ENCODE measurements at places on chromosomes 16 and 17. TPM values are rescaled to one million over a fixed set of nuclear protein-coding genes. Genes with fewer than 3 reads are reported as not detected.

- DNase-seq, result no peak
These were observed 33.3 kb downstream of the BAHCC1 start for GRCh38 chr17:81428516-81428915.

- DNase-seq, result no peak
These were observed 138.3 kb upstream of the HSBP1 start for GRCh38 chr16:83669456-83669855.

DNA sequence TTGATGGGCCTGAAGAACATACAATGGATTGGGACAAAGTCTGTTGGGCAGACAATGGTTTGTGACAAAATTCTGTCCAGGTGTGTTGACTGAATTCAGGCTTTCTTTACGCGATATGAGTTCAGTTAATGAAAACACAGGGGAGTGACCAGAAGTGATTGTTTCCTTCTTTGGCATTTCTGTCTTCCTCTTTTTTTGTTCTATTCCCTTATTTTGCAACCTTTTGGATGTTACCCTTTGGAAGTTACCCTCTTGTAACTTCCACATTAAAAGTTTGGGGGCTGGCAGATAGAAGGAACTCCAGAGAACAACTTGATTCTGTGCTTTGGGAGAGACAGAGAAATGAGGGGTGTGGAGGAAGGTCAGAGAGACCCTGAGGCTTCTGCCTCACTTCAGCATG is 126.7 kb downstream of the PITPNC1 start:
- no peak for DNase-seq

DNA sequence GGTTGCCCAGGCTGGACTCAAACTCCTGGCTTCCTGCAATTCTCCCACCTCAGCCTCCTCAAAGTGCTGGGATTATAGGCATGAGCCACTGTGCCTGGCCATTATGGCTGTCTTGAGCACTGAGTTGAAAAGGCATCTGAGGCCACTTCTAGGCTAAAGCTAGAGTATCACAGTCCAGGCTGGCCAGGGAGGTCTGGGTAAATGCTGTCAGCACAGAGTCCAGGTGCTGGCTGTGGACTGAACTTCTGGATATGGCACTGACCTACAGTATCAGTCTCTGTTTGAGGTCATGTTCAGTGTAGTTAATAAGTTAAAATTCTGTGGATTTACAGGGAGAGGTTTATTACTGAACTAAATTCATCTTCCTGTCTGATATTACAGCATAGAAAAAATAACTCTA is 222.5 kb upstream of the TOM1L1 start:
- DNase-seq, result no peak

DNA sequence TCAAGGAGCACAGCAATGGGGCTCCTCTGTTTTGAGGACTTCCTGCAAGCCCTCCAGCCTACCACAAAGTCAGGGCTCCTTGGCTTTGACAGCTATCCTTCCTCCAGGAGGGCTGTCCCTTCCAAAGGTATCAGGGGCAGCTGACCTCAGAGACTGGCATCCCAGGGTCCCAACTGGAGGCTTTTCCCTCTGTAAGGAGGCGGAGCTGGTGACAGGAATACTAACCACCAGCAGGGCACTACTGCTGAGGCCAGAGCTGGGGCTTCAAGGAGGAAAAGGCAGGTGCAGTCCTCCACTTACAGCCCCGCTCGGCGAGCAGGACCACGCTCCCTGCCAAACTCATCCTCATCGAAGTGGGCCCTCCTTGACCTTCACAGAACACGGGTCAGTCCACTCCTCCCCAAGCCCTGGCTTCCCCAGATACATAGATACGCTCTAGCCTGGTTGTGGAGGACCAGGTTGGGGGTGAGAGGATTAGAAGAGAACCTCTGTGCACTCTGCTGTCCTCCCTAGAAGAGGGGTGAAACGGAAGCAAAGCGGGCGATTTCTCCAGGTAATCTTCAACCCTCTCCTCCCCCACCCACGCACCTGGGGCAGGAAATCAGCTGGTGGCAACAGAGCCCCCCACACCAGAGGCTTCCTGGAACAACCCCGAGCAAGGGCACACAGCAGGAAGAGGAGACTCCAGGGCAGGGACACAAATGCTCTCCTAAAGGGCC is 20.5 kb downstream of the ST3GAL2 start:
- DNase-seq, result no peak

The CLEC18C gene
- not detected for total RNA-seq

The C17orf113 gene
- total RNA-seq, result 1.1 TPM

All from upper lobe of left lung (tissue), 6 donors.